ENCODE measurements at places on chromosomes 7 and 10. TPM values are rescaled to one million over a fixed set of nuclear protein-coding genes. Genes with fewer than 3 reads are reported as not detected.

The AGR2 gene
- total RNA-seq = 0.98 TPM

The MYOF gene
- total RNA-seq = 0.27 TPM

The R3HCC1L gene
- total RNA-seq = 9.3 TPM

The SPDYE6 gene
- total RNA-seq = not detected

The RNLS gene
- total RNA-seq = 0.22 TPM

The HABP2 gene
- total RNA-seq = 0.07 TPM

The ITPRID1 gene
- total RNA-seq = not detected

The PPP1R3C gene
- total RNA-seq = 0.24 TPM

The MSS51 gene
- 1.3 TPM for total RNA-seq

The HNRNPF gene
- 489 TPM for total RNA-seq

The HTR5A gene
- not detected for total RNA-seq

The PLPP4 gene
- not detected for total RNA-seq

The ABCA13 gene
- total RNA-seq = 0.69 TPM

The UPK3BL1 gene
- total RNA-seq = 19.3 TPM

The SUN3 gene
- total RNA-seq = not detected

The PHYHIPL gene
- not detected for total RNA-seq

The PPP1R17 gene
- total RNA-seq = not detected

The FAM13C gene
- total RNA-seq = not detected

The GPER1 gene
- not detected for total RNA-seq

The FRAT1 gene
- total RNA-seq = 4.7 TPM

The KCNIP2 gene
- 4.8 TPM for total RNA-seq

The GDF2 gene
- 0.27 TPM for total RNA-seq

The MGAM2 gene
- total RNA-seq = 0.02 TPM

The RPA3 gene
- total RNA-seq = 124 TPM

The CLCN1 gene
- total RNA-seq = not detected

The C10orf105 gene
- total RNA-seq = 0.09 TPM

The NUTM2E gene
- 0.20 TPM for total RNA-seq

The PDCD11 gene
- 73.8 TPM for total RNA-seq

The WDFY4 gene
- 0.29 TPM for total RNA-seq

The SAMD9L gene
- 0.44 TPM for total RNA-seq

The DKK1 gene
- 0.25 TPM for total RNA-seq

The MCM10 gene
- total RNA-seq = 68.1 TPM

The CTAGE4 gene
- not detected for total RNA-seq

The OPALIN gene
- total RNA-seq = not detected

The ADCYAP1R1 gene
- not detected for total RNA-seq

The LIPM gene
- not detected for total RNA-seq

The TMEM213 gene
- total RNA-seq = not detected

The C10orf90 gene
- total RNA-seq = not detected
